ENCODE measurements at places on chromosomes 5 and 9.

DNA sequence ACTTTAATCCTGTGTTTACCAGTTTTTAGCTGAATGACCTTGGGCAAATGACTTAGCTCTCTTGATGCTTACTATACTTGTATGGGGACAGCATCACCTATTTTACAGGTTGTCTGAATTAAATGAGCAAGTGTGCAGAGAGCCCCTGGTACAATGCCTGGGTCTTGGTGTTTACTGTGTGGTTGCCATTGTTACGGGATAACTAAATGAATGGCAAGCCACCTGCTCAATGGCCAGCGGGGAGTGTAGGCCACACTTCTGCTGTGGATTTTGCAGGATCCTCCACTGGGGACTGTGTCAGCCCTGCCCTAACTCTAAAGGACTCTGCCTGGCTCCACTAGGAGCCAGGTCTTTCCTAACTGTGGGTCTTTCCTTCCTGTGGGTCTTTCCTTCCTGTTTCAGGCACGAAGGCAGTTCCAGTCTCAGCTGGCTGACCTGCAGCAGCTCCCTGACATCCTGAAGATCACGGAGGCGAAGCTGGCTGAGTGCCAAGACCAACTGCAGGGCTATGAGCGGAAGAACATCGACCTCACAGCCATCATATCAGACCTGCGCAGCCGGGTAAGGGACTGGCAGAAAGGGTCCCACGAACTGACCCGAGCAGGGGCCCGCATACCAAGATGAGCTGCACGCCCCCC is 10.3 kb upstream of the GLE1 start:
- DNase-seq, result peak; percentile 24

DNA sequence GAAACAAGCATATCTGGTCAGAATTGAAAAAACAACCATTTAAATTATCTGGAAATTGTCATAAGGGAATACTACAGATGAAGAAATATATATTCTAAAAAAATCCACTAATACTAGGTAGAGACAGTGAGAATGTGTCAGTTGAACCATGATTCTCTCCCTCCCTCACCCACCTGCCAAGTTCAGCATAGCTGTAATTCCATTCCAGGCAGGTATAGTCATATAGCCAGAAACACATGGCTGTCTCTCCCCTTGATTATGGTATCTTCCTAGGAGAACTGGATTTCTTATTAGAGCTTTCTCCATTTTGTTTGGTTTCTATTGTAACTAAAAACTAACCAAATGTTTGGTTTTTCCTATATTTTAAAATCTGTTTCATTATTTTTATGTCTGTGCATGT is 509.2 kb downstream of the CDH10 start:
- no peak for DNase-seq

- DNase-seq, result no peak
Measured at GRCh38 chr9:18045326-18045725, 428.6 kb upstream of the ADAMTSL1 start.

GRCh38 chr9:98973576-98973975 is 29.9 kb downstream of the COL15A1 start:
- no peak for DNase-seq

GRCh38 chr9:17135295-17136160 is 688 bp downstream of the CNTLN start:
- peak; percentile 5 for DNase-seq

DNA sequence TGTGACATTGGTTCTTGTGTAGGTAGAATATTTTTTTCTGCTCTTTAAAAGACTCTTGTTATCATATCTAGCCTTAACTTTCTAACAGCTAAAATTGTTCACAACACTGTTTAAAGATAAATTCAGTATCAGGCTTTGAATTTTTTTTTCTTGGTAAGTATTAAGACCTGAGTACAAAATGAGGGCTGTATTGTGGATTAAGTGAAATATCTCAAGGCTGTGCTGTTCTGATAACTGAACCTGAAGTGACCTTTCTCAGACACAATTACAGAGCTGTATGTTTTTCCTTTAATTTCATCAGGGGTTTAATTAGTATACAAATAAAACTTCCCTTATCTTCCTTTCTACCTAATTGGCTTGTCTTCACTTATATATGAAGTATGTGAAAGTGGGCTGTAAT is 290.5 kb downstream of the CCDC171 start:
- DNase-seq, result no peak

- DNase-seq, result no peak
Measured at GRCh38 chr5:149100331-149100730, 37.5 kb upstream of the SH3TC2 start.

DNA sequence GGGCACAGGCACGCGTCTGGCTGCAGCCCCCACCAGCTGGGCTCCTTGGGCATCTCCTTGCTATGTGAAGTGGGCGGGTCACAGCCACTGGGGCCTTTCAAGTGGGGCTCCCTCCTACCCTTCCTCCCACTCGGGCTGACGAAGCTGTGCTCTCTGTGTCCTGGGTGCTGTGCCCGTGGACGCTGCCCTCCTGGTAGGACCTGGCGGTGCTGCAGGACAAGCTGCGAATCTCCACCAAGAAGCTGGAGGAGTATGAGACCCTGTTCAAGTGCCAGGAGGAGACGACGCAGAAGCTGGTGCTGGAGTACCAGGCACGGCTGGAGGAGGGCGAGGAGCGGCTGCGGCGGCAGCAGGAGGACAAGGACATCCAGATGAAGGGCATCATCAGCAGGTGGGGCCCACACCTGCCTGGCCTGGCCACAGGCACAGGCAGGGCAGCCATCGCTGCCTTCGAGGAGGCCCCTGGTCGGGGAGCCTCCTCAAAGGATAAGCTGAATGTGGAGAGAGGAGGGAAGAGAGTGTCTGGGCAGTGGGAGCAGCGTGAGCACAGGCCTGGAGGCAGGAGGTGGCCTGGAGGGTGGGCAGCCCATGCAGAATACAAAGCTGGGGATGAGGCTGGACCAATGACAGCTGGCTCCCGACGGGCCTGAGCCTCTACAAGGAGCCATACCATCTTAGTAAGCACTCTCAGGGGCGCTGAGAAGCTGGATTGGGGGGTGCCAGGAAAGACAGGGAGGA is 124.7 kb downstream of the DAB2IP start:
- DNase-seq, result no peak

- DNase-seq, result no peak
Measured at GRCh38 chr5:67969631-67970030, 245.9 kb upstream of the PIK3R1 start.

GRCh38 chr5:115673596-115673995 is 47.8 kb upstream of the TMED7 start:
- DNase-seq, result no peak

- DNase-seq, result no peak
Measured at GRCh38 chr5:85538362-85538761, 1079.4 kb upstream of the COX7C start.

DNA sequence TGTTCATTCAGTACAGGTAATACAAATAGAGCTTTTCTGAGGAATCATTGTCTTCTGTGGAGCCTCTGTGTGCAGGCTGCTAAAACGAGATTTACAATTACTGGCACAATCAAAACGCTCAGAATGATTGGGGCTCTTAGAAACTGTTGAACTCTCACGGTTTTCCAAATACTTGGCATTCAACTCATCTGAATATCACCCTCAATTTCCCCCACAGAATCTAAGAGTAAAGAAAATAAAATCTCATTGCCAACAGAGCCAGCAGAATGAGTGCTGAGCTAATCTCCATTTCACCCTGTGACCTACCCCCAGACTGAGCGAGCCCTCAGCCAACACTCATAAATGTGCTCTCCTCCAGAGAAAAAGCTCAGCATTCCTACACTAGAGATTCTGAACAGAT is 35.3 kb upstream of the TMED7 start:
- no peak for DNase-seq

DNA sequence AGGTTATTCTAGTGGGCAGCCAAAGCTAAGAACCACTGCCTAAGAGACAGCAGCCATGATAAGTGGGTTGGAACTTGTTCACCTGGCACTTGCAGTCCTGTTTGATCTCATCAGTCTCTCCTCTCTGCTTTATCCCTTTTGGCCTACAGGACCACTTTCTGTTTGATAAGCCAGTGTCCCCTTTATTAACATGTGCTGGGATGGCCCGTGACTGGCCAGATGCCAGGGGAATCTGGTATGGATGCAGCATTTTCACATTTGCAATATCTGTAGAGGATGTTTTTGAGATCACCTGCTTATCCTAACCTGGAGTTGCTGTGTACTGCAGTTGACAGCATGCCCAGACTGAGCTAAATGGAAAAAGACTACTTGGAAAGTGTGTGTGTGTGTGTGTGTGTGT is 23.6 kb downstream of the CKMT2 start:
- DNase-seq, result no peak

DNA sequence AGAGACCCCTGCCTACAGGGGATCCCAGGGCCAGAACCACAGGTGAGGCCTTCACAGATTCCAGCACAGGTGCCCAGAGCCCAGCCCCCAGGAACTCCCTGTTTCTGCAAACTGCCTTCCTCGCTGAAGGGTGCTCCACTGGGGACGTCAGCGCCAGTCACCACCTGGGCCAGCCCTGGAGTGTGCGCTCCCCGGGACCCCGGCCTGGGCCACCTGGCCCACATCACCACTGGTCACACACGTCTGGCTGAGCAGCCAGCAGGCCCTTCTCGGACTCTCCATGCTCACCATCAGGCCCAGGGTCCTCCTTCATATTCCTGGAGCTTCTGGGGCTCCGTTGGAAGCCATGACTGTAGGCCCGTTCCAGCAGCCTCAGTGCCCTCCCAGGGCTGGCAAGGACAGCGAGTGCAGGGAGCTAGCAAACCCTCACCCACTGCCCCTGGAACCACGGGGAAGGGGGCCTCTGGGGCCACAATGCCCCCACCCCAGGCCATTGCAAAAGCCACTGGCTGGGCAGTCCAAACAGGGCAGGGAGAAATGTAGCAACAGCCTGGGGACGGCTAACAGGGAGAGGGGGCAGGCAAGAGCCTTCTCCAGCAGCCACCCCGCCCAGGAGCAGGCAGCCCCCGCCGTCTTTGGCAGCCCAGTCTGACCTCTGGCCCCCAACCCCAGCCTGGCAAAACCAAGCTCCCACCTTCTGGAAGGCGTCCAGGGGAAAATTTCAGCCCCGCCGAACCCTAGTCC is 1.3 kb downstream of the AGPAT2 start:
- no peak for DNase-seq

GRCh38 chr5:94471521-94471920 is 146.9 kb downstream of the KIAA0825 start:
- DNase-seq, result no peak

DNA sequence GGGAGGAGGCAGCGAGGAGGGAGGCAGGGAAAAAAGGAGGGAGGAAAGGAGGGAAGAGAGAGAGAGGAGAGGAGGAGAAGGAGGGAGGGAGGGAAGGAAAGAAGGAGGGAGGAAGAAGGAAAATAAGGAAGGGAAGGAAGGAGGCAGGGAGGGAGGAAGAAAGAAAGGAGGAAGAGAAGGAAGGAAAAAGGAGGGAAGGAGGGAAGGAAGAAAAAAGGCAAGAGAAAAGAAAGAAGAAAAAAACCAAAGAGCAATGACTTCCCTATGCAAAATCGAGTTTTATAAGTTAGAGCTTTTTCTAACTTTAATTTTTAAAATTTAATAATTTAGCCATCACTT is 413 bp upstream of the GFI1B start:
- DNase-seq, result no peak

GRCh38 chr9:93761822-93762221 is 185.4 kb downstream of the PHF2 start:
- no peak for DNase-seq

- DNase-seq, result no peak
Measured at GRCh38 chr9:109014608-109015280, 1.4 kb upstream of the CTNNAL1 start.

GRCh38 chr9:3876553-3876952 is 350.8 kb upstream of the RFX3 start:
- no peak for DNase-seq

Data from activated gamma-delta T cell treated with Interleukin-2 at 50 U/mL for 16 hours (primary cell).